NCI-H1436 treated with DMSO at 0.1 percent for 48 hours (cell line): ENCODE measurements at places on chromosomes 1 and 21.

DNA sequence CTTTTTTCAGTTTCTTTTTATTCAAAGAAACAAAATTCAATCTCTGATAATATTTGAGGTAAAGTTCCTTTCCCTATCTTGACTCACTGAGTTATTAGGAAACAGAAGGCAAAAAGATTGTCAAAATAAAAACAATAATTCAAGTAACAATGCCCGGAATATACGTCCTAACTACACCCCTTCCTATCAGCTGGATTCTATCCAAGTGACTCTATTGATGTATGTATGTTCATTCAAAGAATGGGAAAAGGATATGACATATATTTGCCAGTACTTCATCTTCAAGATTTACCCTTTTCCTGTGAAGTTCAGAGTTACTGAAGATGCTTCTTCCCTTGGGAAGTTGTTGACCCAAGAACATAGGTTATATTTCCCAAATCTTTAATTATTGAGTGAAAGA is 13.7 kb downstream of the SPRTN start:
- DNase-seq: no peak

DNA sequence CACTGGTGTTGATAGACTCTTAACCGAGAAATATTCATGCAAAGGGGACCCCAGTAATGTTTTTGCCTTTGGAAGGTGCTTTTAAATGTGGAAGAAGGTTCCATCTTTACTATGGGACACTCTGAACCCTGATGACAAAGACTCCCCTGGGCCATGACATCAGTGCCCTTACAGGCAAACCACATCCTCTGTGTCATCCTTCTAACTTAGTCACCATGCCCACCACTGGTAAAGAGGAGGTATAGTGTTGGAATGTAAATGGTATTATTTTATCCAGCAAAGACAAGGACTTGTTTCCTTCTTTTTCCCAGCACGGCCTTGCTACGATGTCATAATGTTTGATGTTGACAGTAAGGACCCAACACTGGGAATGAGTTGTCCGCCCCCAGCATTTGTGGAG is 12.6 kb downstream of the METTL13 start:
- no peak for DNase-seq

DNA sequence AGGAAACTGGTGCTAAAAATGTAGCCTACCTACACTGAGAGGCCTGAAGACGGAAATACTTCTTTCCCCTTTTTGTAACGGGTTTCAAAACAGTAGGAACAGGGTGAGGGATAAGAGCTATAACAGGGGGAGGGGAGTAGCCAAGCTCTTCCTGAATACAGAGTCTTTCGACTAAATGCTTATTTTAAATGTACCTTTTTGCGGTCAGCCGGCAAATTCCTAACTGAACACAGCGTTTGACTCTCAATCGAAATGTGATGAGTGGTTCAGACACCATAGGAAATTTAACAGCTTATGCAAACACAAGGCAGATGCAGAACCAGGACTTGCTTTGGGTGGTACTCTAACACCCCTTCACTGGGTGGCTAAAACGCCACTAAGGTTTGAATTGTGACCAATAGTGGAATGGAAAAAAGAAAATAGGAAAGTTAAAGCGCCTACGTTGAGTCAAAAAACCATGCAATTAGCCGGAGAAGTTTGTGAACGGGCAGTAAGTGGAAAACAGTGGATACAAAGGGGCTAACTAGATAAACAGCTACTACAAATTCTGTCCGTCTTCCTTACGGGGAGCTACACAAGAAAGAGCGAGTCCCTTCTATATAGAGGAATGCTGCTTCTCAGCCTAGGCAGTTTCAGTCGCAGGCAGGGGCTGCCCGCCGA is 1.7 kb downstream of the EGLN1 start:
- no peak for DNase-seq

- no peak for DNase-seq
Observed at GRCh38 chr1:39943471-39944290, 11.3 kb upstream of the MFSD2A start.

- no peak for DNase-seq
Observed at GRCh38 chr1:21052034-21052433, 124.7 kb downstream of the EIF4G3 start.

DNA sequence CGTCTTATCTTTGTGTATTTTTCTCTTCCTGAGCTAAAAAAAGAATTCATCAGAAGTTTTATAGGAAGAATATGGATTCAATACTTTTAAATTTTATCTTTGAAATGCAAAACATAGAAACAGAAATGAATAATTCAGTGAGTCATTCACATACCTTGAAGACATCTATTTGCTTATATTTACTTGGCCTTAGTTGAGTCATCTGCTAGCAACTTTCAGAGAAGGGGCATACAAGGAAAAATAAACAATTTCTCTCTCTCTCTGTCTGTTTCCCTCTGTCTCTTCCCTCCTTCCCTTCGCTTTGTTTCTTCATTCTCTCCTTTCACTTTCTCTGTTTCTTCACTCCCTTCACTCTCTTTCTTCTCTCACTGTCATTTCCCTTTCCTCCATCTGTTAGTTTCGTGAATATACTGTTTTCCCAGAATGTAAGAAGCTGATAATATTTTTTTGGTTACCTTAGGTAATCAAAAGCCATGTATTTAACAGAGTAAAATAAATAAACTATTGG is 477.2 kb downstream of the BRINP3 start:
- no peak for DNase-seq

GRCh38 chr1:192436441-192437078 is 119.8 kb downstream of the RGS21 start:
- DNase-seq: no peak

DNA sequence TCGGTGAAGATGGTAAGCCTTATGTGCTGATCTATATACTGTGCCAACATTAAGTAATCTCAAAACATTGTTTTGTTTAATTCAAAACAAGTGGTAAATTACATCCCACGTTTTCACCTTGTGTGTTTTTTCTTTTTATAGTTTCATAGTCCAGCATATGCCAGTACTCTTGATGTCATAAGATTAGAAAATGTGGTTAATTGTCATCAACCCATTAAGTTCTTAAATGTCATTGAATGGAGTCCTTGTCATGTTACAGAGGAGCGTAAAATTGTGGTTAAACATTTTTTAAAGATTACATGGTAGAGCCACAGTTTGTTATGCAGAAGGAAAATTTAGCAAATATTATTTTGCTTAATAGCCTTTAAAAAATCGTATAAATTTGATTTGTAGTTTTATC is 93.1 kb downstream of the FNBP1L start:
- DNase-seq: no peak

DNA sequence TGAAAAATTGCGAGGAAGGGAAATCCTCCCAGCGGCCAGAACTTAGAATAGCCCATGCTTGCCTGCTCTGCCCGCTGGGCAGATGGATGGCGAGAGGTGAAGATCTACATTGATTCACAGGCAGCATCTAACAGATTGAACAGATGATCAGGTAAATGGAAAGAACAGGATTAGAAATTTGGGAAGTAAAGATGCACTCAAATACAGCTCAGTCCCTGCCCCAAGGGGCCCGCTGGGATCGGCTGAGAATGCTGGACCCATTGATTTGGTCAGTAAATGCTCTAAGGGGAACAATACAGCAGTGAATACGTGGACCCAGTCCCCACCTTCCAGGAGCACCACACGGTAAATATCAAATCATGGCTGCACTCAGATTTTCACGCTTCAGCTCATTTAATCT is 248.2 kb downstream of the MATN1 start:
- DNase-seq: no peak

- DNase-seq: no peak
Observed at GRCh38 chr1:238652346-238652968, 733.9 kb upstream of the CHRM3 start.

GRCh38 chr1:202750761-202751160 is 40.5 kb upstream of the SYT2 start:
- DNase-seq: no peak

DNA sequence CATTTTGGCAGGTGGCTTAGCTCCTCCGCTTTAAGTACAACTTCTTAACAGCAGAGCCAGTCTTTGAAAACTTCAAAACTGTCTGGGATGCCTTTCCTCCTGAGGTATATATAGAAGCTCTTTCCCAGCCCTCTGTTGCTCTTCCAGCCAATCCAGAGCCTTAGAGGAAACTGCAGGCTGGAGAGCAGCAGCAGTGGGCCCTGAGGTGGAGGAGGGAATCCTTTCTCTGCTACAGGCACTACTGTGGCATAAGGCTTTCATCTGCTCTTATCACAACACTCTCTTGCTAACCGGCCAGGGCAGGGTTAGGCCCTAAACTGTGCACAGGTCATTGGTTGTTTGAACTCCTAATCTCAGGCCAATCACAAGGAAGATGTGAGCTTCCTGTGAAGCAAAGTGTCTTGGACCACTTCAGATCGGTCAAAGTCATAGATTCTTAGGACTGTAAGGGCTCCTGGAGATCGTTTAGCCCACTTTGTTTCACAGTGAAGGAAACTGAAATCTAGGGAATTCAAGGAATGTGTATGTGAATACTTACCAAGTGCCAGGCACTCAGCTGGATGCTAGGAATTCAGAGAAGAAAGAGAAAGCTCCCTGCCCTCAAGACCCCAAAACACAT is at the start of gene RGS5:
TSS of gene RGS5 (minus strand) at position 84 of the 619 bp plus-strand sequence. CDS start at position 3, 81 bp downstream.
- no peak for DNase-seq

- no peak for DNase-seq
Observed at GRCh38 chr21:45801989-45802388, 158.5 kb downstream of the PCBP3 start.

- no peak for DNase-seq
Observed at GRCh38 chr1:184150776-184151531, 99.4 kb downstream of the TSEN15 start.

GRCh38 chr1:159891275-159892157 is 8.4 kb downstream of the CFAP45 start:
- peak; percentile 66 for DNase-seq

GRCh38 chr1:97901017-97901658 is 19.7 kb downstream of the DPYD start:
- no peak for DNase-seq

- DNase-seq: no peak
Observed at GRCh38 chr1:77571642-77572041, 110.8 kb downstream of the ZZZ3 start.

GRCh38 chr21:44517175-44517899 is 22.7 kb downstream of the KRTAP10-1 start:
- DNase-seq: no peak

- DNase-seq: no peak
Observed at GRCh38 chr1:110857964-110858948, 14.7 kb upstream of the CD53 start.

- no peak for DNase-seq
Observed at GRCh38 chr1:71245246-71245645, 164.4 kb upstream of the ZRANB2 start.

DNA sequence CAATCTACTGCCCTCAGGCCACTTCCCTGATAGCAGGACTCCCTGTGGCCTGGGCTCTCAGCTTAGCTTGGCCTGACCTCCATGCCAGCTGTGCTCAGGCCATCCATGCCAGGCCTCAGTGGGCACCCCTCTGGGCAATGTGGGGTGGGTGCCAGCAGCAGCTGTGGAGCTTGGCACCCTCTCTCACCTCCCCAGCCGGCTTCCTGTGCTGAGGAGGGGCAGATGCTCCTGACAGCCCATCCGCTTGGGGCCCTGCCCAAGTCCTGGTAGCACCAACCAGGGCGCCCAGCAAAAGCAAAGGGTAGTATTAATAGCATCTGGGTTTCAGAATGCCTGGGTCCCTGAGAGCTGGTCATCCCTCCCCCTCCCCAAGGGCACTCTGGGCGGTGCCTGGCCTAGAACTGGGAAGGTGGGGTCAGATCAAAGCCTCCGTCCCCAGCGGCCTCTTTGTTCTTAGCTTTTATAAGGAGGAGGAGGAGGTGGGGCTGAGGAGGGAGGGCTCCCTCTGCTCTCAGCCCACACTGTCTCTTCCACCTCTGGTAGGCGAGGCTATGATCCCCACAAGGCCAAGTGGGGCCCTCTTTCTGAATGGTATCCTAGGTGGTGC is 6.1 kb downstream of the EFNA4 start:
- DNase-seq: no peak

DNA sequence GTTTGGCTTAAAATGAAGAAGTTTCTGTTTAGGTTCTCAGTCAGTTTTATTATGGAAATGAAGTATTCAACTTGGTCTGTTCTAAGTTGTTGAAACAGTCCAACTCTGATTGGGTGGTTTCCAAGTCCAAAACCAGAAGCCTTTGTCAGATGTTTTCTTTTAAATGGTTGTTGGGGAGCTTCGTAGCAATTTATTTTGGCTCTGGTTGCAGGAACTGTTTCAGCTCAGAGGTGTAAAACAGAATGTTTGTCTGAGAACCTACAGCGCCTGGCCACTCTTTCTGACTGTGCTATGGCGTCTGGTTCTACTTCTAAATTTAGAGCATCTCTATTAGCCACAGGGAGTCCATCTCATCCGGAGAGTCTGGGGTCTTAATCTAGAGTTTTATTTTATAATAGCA is 582.6 kb upstream of the TMPRSS15 start:
- no peak for DNase-seq

DNA sequence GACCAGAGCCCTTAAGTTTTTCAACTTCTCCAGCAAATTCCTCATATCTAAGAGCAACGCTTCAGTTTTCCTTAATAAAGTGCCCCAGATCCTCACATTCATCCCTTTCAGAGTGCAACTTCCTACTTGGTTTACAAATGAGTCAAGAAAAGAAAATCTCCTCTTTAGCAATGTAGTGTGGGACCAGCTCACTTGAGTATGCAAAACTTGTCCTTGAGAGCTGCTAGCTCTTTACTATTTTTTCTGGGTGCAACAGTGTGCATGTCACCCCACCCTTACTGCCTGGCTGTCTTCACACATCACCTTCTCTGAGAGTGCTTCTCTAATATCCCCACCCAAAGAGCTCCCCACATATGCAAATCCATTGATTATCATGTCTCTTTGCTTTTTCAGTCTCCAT is 203.1 kb upstream of the CAMK1G start:
- DNase-seq: no peak

DNA sequence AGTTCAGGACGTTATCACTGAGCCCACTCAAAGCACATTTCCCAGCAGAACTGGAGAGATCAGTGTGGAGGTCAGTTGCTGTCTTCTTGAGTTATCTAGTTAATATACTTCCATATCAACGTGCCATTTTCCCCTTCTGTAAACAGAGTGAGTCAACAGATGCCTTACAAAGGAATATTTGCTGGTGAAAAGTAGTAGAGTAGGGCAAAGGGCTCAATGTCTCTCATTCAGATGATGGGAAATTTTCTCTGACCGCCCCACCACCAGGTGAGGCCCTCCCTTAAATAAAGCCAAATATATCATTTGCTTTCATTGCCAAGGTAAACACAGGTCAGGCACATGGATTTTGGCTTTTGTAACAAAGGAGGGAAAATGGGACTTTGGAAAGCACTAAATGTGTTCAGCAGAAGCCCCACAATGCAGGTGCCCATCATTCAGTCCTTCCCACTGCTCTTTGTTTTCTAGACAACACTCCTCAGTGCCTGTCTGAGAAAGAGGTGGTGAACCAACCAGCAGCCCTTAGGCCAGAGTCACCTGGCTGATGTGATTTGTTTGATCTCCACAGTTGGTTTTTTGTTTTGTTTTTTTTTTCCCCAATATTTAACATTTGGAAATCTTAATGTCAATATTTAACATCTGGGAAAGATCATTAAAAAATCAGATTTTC is 40.5 kb upstream of the SAMD13 start:
- DNase-seq: no peak

- no peak for DNase-seq
Observed at GRCh38 chr1:36400514-36400824, 2.8 kb upstream of the LSM10 start.
